COR-L47 (cell line): ENCODE measurements at places on chromosomes 2 and 18.

DNA sequence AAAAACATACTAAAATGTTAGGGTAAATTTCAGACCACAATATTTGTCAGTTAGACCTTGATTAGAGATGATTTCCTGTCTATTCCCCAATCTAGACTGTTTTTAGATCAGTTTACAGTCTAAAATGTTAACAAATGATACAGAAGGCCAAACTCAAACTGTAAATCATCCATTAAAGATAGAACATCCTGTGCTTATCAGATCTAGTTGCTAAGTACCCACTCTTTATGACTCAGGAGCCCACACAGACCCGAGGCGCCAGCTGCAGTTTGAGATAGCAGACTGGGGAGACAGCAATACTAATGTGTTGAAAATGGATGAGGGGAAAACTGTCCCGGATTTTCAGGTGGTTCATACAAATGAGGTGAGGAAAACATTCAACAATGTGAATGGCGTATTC lies 113.3 kb downstream of the SCG2 start:
- no peak for DNase-seq

DNA sequence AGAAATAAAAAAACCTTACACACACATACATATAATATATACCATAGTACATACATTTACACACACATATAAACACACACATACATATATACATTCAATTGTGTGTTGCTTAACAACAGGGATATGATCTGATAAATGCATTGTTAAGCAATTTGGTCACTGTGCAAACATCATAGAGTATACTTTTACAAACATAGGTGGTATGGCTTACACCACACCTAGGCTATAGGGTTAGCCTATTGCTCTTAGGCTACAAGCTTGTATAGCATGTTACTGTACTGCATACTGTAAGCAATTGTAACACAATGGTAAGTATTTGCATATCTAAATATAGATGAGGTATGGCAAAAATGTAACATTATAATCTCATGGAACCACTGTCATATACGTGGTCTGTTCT lies 156.8 kb upstream of the ERBB4 start:
- no peak for DNase-seq

- peak; percentile 83 for DNase-seq
These were observed 56.5 kb upstream of the CREB1 start for GRCh38 chr2:207473049-207473930.

DNA sequence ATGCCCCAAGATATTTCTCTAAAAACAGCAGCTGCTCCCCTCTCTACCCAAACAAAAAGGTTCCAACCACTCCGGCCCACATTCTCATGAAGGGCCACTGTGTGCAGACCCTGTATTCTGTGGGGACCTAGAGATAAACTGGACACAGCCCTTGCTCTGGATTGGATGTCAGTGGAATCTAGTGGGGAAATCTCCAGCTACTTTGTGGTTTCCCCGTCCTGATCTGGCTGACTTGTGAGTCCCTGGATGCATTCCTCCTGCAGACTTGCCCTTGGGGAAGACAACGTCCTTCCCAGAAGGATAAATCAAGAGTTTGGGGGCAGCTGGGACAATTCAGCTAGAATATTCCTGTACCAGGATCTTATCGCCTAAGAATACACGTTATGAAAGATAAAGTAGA lies 151.1 kb downstream of the FSHR start:
- no peak for DNase-seq

DNA sequence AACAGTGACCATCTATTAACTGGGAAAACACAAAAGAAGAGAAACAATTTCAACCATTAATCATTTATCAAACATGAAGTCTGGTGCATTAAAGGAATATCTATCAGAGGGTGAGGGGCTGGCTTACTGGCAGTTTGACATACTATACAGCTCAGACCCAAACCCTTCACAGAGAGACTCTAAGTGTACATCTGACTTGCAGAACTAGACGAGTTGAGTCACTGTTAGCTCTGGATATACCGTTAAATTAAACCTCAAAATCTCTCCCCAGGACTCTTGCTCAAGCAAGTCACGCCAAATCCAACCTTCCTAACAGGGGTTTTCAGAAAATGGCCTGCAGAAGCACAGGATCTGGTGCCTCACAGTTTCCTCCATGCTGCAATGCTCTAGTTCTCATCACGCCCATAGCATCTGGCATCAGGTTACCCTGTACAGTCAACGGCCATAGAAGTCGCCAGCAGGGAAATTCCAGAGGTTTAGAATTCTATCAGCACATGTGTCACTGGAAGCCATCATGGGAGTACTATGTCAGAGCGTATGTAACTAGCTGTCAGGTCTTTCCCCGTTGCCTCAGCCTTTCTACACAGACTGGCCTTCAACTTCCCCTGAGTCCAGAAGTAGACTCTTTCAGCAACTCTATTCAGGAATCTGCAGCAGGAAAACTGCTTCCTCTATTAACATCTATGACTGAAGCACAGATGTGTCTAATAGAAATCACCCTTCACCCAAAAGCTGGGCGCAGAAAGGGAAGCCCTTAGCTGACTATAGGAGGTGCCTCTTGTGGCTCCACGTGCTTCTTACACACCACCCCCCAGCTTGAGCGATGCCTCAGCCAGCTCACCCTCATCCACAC lies 9.3 kb downstream of the TGOLN2 start:
- no peak for DNase-seq

- no peak for DNase-seq
These were observed 160.7 kb downstream of the RTP5 start for GRCh38 chr2:242030226-242030575.
